ENCODE measurements at places on chromosomes 5 and 9. TPM values are rescaled to one million over a fixed set of nuclear protein-coding genes. Genes with fewer than 3 reads are reported as not detected.

DNA sequence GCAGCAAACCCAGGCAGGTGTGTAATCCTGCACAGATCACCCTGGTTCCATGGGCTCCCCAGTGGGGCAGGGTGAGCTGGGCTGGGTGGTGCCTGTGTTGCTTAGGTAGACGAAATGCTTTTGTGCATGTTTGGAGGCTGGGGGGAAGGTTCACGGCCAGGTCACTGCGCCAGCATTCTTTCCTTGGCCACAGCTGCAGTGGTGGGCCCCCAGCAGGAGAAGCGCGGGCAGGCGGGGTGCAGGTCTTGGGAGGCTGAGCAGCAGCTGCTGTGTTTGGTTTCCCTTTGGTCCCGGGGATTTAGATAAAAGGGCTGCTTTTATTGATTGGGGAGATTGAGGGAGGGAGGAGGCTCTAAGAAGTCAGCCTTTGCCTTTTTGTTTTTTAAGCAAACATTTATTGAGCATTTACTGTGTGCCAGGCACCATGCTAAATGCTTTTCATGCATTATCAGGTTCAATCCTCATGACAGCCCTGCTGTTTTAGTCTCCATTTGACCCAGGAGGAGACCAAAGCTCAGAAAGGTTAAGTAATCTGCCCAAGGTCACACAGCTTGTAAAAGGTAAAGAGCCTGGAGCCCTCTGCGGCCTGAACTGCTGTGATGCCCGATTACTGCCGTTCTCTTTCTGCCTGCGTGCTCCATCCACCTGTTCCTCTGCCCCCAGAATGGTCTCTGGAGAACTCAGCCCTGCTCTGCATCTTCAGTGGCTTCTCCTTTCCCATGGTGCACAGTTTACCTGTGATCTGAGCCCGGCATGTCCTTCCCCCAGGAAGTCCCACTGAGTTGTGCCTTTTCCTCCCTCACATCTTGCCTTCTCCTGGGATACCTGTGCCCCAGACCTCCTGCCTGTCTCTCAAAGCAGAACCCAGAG is 94.4 kb downstream of the MACROH2A1 start:
- no peak for DNase-seq

NR2F1-AS1 gene
- polyA plus RNA-seq = 54.3 TPM

NMUR2 gene
- 0.17 TPM for polyA plus RNA-seq

DNA sequence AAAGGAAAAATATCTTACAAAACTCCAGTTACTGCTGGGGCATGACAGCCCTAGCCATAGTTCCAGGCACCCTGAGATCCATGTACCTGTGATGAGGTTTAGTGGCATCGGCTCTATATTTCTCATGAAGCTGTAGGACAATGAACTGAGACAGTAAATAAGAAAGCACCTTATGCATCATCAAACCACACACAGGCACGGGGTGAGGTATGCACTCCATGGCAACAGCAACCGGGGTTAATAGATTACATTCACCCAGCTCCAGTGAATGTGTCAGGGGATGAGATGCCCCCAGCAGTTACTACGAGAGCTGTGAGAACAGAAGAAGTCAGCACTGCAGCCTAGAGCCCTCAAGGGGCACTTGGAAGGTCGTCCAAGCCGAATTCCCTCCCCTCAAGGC is 162.0 kb upstream of the S1PR3 start:
- DNase-seq = no peak

DNA sequence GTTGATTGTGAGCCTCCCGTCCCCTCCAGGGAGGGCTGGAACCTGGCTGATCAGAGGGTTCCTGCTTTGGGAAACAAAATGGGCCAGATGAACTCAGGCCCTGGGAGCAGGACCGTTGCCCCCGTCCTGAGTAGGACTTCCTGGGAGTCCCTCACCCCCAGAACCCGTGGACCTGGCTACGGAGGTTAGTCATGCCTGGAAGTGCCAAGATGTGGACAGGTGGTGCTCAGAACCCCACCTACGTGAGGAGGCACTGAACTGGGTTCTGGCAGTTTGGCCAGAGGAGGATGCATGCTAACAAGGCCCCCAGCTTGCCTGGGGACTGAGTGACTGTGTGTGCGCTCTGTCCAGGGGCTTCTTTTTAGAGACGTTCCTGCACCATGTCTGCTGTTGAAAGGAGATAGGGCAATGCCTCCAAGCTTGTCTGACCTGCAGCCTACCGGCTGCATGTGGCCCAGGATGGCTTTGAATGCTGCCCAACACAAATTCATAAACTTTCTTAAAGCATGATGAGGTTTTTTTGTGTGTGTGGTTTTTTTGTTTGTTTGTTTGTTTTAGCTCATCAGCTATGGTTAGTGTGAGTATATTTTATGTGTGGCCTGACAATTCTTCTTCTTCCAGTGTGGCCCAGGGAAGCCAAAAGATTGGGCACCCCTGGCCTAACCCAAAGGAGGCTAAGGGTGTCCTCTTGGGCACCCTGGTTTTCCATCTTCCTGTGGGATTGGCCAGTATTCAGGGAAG is 1.8 kb upstream of the DAB2IP start:
- no peak for DNase-seq

- no peak for DNase-seq
Measured at GRCh38 chr9:326667-327066, 112.0 kb downstream of the DOCK8 start.

DNA sequence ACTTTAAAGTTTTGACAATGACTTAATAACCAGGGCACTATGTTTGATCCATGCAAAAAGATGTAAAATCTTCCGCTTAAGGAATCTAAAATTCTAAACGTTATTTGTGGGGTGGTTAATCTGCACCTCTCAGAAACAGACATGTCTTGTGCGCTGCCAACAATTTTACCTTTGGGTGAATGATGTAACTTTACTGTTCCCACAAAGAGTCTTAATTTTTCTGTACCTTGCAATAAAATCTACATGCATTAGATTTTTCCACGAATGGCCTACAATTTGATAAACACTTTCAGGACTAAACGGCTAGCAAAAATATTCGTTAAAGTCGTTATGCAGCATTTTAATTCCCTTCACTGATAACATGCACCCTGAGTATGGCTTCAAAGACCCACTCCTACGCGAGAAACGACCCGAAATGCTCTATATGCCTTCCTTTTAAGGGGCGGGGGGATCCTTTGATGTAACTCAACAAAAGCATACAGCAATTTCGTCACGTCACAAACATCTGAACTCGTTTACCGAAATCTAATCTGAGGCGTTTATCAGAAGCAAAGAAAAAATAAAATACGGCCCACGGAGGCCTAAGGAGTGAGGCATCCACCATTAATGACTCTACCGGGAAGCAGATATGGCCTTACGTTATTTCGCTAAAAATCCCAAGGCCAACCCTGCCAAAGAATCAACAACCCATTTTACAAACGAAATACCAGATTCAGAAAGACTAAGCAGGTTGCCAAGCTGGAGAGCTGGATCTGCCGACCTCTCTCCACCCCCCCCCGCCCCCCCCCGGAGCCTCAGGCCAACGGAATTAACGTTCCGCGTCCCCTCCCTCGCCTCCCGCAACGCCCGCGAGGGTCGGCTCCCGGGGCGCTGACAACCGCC is 621 bp downstream of the AK6 start:
- peak; percentile 21 for DNase-seq

DNA sequence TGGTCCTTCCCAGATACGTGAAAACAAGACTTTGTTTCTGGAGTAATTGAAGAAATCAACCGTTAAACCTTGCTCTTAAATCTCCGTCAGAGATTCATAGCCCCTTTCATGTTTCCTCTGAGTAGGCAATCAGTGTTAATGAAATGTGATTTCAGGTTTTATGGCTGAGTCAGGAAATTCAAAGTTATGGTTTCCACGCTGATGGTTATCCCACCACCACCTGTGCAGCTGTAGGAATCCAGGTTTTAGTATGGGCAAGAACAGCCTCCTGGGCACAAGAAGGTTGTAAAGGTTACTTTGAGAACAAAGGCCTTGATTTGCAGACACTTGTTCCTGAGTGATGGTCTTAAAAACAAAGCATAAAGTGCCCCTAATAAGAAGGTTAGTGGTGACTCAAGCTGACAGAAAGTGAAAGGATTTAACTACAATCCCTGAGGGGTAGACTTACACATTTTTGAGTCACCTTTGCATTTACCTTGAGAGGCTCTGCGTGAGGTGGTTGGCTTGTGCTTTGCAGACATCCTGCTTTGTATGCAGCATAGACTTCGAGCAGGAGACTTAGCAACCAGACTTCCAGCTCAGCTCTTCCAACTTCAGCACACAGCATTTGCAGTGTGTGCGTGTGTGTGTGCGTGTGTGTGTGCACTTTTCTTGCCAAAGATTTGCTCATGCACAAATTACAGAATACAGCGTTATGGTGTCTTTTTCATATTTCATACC is 159.6 kb downstream of the TLE4 start:
- DNase-seq = no peak

DNA sequence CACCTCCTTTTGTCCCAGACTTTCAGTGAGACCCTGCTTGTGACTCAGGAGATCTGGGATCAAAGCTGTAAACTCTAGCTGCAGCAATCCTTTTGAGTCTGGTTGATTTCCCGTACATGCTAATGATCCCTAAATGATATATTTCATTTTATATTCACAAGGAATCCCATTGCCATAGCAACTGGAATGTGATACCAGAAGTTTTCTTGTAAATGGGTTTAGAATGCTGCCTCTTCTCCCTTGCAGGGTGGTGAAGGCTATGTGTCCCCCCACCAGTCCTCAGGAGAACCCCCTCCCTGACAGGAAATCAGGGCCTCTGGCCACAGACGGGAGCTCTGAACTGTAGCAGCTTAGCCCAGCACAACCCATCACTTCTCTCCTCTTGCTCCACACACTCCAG is 215.0 kb downstream of the FSTL4 start:
- DNase-seq = no peak

DNA sequence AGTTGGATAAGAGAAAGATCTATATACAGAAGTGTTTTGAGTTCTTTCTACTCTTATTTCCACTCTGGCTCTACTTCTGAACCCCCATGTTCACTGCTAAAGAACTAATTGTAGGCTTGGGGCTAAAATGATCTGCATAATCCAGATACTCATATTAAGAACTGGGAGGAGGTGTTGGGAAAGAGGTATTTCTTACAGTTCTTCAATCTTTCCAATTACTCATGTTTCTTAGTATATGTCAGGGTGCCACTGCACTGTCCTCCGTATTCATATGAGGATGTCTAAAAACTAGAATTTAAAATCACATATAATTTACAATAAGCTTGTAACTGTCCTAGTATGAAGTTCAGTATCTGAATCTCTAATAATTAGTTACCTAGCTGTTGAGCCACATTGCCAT is 12.7 kb downstream of the NIPBL start:
- DNase-seq = no peak

- DNase-seq = no peak
Measured at GRCh38 chr9:91948597-91949391, 1.2 kb downstream of the ROR2 start.

SLCO6A1 gene
- not detected for polyA plus RNA-seq
